AML-193 (cell line): ENCODE measurements at places on chromosomes 12 and 14.

- DNase-seq = no peak
These were observed 73.4 kb downstream of the SPTB start for GRCh38 chr14:64806202-64806861.

DNA sequence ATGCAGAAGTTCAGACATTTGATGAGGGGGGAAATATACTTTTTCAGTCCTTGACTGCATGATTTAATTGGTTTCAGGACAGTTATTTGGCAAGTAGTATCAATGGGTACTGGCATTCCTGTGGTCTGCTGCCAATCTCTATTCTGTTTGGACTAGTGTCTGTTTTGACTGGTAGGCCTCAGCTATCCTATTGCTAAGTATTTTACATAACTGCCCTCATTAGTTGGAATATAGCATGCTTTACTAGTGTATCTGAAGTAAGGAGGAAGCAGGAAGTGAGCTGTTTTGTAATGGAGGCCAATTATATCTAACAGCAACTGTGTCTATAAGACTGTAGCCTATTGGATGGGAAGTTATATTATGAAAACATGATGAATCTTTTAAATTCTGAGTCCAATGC is 104.3 kb downstream of the FLRT2 start:
- no peak for DNase-seq

DNA sequence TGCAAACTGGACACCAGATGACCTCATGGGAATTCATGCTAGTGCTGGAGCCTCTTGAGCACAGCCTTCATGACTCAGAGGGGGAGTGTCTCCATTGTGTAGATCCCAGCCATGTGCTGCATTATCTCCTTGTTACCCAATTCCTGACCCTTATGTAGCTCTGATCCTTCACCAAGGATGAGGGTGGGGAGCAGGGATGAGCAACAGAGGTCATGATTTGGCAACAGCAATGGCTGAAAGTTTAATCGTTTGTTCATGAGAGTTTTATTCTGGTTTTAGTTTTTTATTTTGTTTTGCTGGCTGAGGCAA is 9.5 kb upstream of the BDKRB1 start:
- no peak for DNase-seq

DNA sequence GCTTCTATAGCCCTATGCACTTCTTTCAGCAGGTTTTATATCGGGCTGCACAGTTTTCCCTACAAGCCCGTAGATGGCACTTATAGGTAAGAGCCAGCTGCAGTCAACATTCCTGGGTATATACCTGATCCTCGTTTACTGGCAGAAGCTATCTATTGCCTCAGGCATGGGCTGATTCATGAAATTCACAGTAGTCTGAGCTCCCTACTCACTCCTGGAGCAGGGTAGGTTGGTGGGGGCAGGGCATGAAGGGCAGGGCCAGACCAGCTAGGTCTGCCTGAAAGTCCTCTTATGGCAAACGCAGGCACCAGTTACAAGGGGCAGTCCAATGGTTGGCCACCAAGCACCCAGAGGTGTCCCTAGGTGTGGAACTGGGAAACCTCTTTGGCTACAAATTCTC is 345.8 kb downstream of the RPS29 start:
- DNase-seq = no peak

DNA sequence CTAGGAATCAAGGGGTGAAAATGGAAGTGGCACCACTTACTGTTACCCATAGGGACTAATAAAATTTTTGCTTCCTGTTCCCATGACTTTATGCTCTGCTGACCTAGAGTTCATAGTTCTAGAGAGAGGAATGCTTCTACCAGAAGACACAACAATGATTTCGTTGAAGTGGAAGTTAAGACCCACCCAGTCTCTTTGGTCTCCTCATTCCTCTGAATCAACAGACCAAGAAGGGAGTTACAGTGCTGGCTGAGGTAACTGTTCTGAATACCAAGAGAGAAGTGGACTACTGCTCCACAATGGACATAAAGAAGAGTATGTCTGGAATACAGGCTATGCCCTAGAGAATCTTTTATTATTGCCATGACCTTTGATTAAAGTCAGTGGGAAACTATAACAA is 23.5 kb upstream of the DYRK2 start:
- no peak for DNase-seq

DNA sequence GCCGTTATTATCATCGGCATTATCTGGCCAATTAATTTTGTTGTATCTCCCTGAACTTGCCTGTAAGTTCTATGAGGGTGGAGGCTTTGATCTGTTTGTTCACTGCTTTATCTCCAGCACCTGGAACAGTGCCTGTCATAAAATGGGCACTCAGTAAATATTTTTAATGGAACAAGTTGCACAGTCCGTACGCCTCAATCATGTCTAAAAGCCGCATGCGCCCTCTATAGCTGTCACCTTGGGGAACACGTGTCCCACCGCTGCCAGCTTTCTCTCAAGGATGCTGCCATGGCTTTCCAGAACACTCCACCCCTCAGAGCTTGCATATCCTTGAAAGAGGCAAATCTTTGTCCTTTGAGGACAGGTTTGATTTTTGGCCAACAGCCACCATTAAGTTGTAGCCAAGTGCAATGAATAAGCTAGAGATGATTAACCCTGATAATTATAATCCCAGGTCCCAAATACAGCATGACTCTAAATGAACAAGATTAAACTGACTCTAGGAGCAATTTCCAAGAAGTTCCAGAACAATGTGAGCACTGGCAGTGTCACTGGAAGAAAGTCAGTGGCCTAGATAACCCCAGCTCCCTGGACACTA is 55.1 kb downstream of the ERH start:
- DNase-seq = no peak

DNA sequence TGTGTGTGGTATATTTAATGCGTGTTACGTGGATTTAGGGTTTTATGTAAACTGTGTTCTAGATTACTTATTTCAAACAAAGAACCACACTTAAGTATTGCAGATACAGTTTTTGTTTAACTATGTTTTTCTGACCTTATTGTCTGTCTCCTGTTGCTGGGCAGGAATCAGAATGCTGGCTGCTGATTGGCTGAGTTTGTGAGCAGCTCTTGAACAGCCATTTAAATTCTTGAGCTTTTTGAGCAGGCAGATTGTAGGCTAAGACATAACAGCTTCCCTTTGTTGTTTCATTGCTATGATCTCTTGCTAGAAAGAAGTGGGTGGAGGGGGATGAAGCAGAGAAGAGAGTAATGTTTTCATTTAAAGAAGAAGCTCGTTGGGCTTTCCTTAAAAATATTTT is 52.2 kb downstream of the ATF7IP start:
- DNase-seq = peak; percentile 26

- DNase-seq = no peak
These were observed 1126.4 kb upstream of the FLRT2 start for GRCh38 chr14:84403585-84403984.

- no peak for DNase-seq
These were observed 17.0 kb downstream of the NFYB start for GRCh38 chr12:104121001-104121400.

DNA sequence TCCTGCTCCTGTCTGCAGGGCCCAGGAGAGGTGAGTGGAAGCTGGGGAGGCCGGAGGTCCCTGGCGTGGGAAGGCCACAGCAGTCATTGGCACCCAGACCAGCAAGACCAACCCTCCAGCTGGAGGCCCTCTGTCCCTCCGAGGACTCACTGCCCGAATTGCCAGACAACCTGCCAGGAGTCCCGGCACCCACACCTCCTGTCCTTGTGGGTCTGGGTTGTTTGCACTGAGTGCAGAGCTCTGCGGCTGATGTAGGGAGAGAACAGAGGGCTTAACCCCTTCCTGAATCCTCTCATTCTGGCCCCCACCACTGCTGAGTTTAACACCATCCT is 204.9 kb downstream of the KIF26A start:
- no peak for DNase-seq

GRCh38 chr12:66756631-66757030 is 77.8 kb upstream of the GRIP1 start:
- no peak for DNase-seq

DNA sequence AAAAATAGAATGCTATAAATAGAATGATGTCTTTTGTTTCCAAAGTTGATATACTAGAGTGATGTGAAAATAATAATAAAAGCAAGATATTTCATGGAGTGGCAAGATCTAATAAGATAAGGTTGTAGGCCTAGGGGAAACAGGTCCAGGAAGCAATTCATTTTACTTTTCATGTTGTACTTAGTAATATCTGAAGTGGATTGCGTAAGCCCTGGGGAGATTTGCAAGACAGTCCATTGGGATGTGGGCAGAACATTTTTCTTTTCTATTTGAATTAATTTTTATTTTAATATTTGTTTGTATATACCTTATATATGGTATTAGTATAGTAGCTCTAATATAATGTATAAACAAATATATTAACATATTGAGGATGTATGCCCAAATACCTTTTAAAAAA is 7.5 kb downstream of the NUBPL start:
- DNase-seq = peak; percentile 37

- no peak for DNase-seq
These were observed 308.8 kb upstream of the MGAT4C start for GRCh38 chr12:86565038-86565437.

DNA sequence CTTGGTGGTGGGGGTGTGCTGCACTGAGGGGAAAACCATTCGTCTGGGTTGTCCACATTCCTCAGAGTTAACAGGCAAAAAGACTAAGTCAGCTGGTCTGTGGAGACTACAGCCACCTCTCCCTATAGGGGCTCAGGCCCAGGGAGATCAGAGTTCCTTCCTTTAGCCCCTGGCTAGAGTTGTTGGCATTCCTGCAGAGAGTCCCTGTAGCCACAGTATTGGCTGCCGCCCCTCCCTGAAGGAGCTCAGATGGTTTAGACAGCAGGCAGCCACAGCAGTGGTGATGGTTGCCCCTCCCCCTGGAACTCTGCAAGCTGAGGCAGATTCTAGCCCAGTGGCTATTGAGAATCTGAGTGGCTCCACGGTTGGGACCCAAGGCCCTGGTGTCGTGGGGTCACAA is 1072.5 kb upstream of the ATXN7L3B start:
- DNase-seq = no peak

GRCh38 chr14:104023325-104024055 is 62.0 kb upstream of the ASPG start:
- no peak for DNase-seq

GRCh38 chr14:21917699-21918436 is 244.2 kb upstream of the OR4E1 start:
- peak; percentile 69 for DNase-seq

DNA sequence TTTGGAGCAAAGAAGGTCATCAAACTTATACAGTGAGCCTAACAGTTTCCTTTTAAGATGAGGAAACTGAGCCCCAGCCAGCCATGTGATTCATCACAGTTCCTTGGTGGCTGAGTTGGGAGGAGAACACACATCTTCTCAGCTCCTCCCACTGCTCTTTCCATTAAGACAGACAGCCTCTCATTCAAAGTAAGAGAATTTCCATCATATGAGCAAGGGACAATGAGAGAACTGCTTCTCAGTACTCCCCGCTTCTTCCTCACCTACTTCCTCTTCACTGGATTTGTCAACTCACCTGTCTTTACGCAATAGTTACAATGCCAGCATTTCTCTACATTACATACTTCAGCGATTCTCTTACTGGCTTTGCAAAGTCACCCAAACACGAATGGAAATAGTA is 2.2 kb downstream of the IFNG start:
- DNase-seq = no peak

DNA sequence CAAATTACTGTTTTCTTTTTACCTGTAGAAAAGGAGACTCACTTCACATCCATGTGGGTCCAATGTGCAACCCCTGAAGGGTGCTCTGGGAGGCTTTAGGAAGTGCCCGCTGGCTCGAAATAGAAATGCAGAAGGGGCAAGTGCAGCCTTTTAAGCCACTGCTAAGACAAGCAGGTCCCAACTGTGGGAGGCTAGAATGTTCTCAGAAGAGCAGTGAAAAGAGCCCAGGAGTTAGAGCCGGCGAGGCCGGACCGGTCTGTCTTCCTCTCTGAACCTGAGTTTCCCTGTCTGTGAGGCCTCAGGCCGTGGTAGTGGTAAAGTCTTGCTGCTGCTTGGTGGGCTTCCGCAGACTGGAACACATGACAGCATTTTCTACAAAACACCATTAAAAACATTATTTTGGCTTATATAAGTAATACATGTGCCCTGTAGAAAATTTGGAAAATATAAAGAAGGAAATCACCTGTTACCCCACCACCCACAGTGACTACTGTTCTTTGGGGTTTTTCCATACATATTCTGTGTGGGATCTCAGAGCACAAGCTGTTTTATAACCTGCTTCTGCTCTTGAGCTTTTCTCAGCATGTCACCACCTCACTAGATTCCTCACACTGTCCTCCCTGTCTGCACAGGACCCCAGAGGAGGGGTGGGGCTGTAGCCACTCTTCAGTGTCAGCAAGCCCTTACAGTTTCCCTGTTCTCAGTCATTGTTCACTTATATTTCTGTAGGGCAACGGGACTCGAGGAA is 6.0 kb downstream of the CKB start:
- DNase-seq = no peak

GRCh38 chr14:36019126-36019525 is 157.4 kb downstream of the PTCSC3 start:
- no peak for DNase-seq

- DNase-seq = no peak
These were observed 194.6 kb upstream of the KRR1 start for GRCh38 chr12:75705749-75706711.

GRCh38 chr12:9043766-9044165 is 54.4 kb downstream of the KLRG1 start:
- no peak for DNase-seq

- peak; percentile 63 for DNase-seq
These were observed 145.3 kb downstream of the SSPN start for GRCh38 chr12:26340649-26341048.

GRCh38 chr12:20423557-20423956 is 55.2 kb downstream of the PDE3A start:
- DNase-seq = no peak

- DNase-seq = peak; percentile 72
These were observed 24.8 kb upstream of the LGALS3 start for GRCh38 chr14:55103971-55104954.

DNA sequence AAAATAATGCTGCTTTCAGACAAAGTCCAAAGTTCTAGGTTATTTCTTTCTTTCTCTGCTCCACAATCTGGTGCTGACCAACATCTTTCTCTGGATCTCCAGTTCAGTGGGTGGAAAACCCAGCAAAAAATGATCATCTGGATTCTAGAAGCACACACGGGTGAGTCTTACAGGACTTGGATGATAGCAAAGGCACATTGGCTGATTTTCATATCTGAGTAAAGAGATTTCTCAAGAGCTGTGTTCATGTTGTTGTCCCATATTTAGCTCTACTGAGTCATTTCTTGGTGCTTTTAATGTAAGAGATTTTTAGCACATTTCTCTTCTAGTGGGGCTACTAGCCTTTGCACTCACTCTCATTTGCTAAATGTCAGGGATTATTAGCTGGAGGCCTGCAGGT is 336.7 kb downstream of the GALC start:
- no peak for DNase-seq

GRCh38 chr12:31224768-31225448 is 101.0 kb downstream of the SINHCAF start:
- no peak for DNase-seq

GRCh38 chr14:64752909-64753308 is 48.7 kb downstream of the PLEKHG3 start:
- no peak for DNase-seq
